ENCODE measurements at places on chromosomes 7 and 10.

DNA sequence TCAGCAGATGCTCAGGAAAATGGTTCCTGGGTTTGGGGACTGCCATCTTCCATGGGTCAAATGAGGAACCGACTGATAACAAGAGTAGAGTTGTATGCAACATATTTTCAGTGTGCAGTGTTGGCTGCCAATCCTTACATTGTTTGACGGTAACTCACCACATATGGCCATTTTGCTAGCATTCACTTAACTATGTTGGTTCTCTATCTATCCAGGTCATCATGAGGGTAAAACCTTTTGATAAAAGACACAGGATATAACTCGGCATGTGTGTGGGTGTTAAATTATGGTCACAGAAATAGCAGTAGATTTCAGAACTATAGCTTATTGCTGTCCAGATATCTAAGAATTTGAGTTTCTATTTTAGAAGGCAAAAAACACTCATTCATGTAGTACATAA lies 140.7 kb upstream of the AOAH start:
- DNase-seq = no peak

GRCh38 chr10:122494173-122494820 lies 32.9 kb downstream of the HTRA1 start:
- DNase-seq = no peak

GRCh38 chr7:28958980-28959347 lies 834 bp upstream of the TRIL start:
- no peak for DNase-seq

GRCh38 chr7:156766666-156767065 lies 126.1 kb downstream of the RNF32 start:
- DNase-seq = no peak

- no peak for DNase-seq
Observed at GRCh38 chr7:46781901-46782439, 799.9 kb downstream of the TNS3 start.

DNA sequence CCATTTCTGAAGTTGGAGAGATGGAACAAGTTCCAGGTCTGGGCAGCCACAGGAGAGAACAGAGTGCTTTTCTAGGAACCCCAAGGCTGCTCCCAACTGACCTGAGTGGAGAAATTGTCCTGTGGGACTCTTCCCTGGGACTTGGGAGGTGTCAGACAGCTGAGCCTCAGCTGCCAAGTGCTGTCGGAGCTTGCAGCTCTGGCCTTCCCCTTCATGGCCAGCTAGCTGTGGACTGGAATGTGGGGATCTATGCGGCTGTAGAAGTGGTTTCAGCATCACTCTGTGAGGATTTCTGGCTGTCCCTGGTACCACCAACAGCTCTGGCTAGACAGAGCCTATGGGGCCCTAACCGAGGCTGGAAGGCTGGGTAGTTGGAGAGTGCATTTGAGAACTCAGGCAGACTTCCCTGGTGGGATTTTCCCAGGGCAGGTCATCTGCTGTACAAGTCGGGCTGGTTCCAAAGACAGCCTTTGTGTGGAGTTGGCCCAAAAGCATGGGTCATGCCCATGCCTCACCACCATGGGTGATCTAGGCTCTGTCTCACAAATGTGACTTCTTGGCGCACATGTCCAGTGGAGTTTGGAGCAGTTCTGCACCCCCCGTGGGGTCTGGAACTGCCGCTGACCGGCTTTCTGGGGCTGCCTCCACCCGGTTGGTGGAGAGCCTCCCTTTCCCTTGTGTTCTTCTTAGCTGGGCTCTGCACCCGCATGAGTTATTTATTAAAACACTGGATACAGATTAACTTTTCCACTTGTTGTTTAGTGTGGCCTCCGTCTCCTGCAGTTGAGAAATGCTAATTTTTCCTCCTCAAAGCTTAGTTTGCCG lies 10.9 kb downstream of the SUFU start:
- peak; percentile 22 for DNase-seq

- DNase-seq = no peak
Observed at GRCh38 chr7:115779561-115779960, 251.0 kb downstream of the TFEC start.

DNA sequence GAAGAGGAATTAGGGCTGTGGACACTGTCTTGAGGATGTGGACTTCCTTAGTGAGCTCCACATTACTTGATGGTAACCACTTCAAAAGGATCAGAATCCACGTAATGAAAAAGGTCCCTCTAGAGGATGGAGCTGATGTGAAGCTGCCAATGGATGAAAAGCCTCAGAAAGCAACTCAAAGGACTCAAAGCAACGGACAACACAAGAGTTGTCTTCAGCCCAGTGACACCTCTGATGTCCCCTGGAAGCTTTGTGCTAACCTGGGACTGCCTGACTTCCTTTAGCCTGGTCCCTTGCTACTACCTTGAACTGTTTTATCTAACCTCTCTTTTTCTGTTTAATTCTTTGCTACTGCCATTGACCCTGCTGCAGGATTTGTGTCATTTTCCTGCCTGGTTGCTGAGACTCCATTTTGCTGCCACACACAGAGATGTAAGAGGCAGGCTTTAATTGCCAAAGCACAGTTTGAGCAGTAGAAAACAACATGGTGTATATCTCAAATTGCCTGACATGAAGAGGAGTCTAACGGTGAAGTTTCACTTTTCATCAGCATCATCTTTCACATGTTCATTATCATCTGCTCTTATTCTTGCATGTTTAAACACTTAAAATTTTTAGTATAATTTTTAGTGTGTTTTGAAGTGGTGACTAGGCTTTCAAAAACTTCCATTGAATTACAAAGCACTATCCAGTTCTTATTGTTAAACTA lies 11.1 kb upstream of the SGCE start:
- DNase-seq = no peak

DNA sequence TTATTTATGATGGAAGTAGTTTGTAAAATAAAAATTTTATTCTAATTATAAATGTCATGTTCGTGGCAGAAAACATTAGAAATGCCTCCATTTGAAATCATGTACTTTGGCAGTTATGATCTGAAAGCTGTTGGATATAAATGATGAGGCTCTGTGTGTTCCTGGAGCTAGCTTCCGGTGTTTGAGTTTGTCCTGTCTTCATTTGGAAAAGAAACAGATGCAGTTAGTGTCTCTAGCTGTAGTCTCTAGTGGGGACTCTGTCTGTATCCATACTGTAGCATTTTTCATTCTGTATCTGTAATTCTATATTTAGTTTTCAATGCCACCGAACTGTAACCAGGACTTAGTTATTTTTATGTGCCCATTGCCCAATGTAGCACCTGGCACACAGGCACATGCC lies 197.0 kb upstream of the FZD1 start:
- no peak for DNase-seq

- DNase-seq = no peak
Observed at GRCh38 chr10:21950566-21950965, 53.0 kb downstream of the DNAJC1 start.

DNA sequence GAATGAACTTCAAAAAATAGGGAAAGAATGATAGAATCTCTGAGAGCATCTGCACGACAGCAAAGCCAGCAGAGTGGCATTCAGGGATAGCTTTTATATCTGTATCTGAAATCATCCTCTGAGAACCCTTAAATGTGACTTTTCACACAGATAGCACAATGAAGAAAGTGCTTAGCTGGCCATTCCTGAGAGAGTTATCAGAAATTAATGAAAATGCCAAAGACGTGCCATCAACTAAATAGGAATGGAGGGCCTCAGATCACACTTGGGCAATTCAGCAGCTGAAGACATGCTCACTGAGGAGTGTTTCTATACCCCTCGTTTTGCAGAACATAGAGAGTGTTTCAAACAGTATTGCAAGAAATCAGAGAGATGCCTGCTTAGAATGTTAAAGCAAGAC lies 51.6 kb downstream of the AKR1B1 start:
- DNase-seq = no peak

DNA sequence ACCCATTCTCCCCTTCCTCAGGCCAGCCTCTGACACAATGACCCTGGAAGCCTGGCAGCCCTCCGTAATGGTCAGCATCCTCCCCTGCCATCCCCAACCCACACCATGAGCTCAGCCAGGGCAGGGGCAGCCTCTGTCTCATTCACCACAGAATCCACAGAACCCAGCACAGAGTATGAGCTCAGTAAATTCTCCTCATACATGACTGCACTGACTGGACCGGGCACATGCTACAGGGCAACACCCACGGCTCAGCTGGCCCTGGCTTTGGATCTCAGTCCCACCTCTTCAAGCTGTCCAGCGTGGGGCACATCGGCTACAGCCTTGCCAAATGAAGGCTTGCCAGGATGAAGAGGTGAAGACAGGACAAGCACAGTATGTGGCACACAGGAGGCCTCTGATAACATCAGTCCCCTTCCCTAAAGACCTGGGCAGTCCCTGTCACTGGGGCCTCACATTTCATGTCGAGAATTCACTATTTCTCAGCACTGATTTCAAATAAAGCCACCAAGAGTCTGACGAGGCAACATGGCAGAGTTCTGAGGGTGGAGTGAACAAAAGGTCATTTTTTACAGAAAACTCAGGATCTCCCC lies 7.9 kb downstream of the GPRIN2 start:
- DNase-seq = no peak

- no peak for DNase-seq
Observed at GRCh38 chr10:122995936-122996335, 12.7 kb downstream of the IKZF5 start.

DNA sequence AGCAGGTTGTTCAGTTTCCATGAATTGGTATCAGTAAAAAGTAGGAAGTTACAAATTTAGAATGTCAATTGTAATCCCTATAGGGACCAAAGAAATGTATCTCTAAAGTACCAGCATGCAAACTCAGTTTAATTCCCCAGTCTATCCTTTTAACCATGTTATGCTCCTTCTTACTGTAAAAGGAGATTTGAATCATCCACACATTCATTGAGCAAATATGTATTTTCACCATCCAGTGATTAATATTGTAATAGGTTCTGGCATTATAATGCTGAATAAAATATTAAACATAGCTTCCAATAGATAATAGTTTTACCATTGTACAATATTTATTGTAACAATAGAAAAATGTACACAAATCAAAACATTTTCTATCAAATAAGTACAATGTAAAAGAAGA lies 228.2 kb upstream of the SEMA3A start:
- no peak for DNase-seq

GRCh38 chr10:48907730-48908129 lies 31.9 kb downstream of the LRRC18 start:
- DNase-seq = no peak

DNA sequence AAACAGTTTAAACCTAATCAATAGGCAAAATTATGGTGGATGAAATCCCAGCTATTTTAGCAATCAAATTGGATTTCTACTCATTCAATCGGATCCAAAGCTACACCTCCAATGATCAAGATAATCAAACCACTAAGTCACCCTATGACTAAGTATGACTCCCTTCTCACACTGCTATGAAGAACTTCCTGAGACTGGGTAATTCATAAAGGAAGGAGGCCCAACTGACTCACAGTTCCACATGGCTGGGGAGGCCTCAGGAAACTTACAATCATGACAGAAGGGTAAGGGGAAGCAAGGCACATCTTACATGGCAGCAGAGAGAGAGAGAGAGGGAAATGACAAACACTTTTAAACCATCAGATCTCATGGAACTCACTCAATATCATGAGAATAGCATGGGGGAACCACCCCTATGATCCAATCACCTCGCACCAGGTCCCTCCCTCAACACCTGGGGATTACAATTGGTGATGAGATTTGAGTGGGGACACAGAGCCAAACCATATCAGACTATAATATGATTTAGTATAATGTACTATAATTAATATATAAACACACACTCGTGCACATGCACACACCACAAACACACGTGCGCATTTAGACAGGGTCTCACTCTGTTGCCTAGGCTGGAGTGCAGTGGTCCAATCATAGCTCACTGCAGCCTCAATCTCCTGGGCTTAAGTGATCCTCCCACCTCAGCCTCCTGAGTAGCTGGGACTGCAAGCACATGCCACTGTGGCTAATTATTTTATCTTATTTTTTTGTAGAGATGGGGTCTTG lies 213.6 kb upstream of the FOXK1 start:
- DNase-seq = no peak

DNA sequence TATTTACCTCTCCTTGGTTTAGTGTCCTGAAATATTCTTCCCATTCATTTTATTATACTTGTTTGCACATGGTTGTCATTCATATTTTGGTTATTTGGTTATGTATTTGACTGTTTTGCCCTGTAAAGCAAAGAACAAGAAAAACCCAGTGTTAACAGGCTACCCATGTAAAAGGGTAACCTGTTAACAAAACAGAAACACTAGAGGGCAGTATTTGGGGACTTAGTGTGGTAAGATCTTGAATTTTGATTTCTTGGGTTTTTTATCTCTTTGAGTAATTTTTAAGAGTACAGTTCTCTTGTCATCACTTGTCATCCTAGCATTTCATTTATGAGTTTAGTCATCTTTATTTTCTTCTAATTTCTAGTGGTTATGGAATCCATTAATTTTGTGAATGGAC lies 51.3 kb downstream of the POLL start:
- DNase-seq = no peak

- DNase-seq = no peak
Observed at GRCh38 chr10:132304756-132305509, 2.8 kb downstream of the STK32C start.

DNA sequence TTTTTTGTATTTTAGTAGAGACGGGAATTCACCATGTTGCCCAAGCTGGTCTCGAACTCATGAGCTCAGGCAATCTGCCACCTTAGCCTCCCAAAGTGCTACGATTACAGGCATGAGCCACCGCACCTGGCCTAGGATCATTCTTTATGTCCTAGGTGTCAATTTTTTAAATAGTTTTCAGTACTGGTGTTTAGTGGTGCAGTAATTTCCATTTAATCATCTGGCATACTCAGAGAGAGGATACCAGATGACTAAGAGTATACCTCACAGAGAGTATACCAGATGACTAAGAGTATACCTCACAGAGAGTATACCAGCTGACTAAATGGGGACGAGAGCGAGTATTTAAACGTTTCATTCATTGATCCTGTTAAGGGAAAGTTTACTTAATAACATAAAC lies 37.3 kb upstream of the TMEM248 start:
- DNase-seq = no peak

GRCh38 chr10:21919906-21920305 lies 83.6 kb downstream of the DNAJC1 start:
- no peak for DNase-seq

DNA sequence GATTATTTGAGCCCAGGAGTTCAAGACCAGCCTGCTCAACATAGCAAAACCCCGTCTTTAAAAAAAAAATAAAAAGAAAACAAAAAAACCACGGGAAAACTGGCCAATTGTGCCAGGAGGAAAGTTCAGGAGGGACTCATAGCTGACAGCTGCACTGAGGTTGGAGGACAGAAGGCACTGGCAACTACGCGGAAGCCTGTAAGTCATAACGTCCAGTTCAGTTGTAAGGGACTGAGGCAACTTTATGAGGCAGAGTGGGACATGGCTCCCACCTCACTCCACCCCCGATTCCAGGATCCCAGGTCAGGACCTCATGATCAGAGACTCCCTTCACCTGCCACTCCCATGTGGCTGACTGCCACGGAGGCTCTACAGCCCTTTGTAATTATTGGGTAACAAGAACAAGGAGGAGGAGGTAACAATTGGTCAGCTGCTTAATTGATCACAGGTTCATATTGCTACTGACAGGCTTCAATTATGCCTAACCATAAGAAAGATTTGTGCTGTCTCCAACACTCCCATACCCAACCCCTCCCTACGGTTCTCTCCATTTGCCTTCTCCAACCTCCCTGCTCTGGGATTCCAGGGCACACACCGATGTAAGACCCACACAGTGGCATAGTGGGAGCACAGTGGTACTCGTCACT lies 1.9 kb upstream of the CCL24 start:
- no peak for DNase-seq

All from C1 segment of cervical spinal cord (tissue), 14 donors.